ENCODE measurements at places on chromosomes 6 and 20. TPM values are rescaled to one million over a fixed set of nuclear protein-coding genes. Genes with fewer than 3 reads are reported as not detected.
A peak's percentile ranks its signal among the peaks of the same experiment; 100 is the strongest.

RWDD1 gene
- total RNA-seq: 41.6 TPM

DNA sequence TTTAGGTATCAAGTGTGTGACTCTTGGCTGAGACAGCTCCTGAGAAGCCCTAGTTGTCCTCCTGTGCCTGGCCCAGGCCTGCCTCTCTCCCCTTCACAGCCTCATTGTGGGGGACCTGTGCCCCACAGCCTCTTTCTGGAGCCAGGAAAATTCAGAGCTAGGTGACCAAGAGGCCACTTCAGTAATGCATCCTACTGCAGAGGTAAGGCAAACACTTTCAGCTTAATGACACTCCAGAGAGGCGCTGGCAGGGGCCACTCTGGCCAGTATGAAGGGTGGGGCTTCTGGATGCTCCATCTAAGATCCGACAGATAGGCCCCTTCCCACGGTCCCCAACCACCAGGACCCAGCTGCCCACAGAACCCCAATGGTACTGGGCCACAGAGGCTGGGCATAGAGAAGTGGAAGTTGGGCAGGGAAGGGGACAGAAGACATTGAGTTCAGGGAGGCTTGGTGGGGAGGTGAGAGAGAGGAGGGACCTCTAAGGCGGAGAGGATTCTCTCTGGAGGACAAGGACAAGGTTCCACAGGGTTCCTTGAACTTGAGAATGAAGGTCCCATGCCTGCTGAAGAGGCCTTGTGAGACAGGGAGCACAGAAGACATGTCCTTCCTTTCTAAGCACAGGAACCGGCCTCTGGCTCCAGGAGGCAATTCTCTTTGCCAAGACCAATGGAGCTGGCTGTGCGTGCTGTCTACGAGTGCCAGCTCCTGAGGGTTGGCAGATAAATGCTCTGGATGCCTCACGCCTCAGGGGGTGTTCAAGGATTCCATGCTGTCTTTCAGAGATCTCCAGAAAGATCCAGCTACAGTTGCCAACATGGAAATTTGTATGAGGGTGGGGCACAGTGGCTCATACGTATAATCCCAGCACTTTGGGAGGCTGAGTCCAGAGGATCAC is 46.4 kb upstream of the TGM2 start:
- H3K27ac ChIP-seq: no peak overlapping the region
- H3K36me3 ChIP-seq: no peaks in the 10 kb centered on the region
- no peaks in the 10 kb centered on the region for H3K4me1 ChIP-seq
- H3K27me3 ChIP-seq: no peaks in the 10 kb centered on the region
- DNase-seq: peak; percentile 66

DNA sequence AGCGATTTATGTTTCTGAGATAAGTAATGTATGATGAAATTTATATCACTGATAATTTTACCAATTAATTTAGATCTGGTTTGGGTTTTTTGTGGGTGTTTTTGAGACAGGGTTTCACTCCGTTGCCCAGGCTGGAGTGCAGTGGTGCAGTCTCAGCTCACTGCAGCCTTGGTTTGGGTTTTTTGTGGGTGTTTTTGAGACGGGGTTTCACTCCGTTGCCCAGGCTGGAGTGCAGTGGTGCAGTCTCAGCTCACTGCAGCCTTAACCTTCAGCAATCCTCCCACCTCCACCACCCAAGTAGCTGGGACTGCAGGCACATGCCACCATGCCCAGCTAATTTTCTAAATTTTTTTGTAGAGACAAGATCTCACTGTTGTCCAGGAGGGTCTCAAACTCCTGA is 13.0 kb downstream of the MRS2 start:
- no peak overlapping the region for H3K27ac ChIP-seq
- no peaks in the 10 kb centered on the region for H3K4me1 ChIP-seq
- H3K27me3 ChIP-seq: no peaks in the 10 kb centered on the region
- DNase-seq: no peak

DDR1 gene
- 66.0 TPM for total RNA-seq

DNA sequence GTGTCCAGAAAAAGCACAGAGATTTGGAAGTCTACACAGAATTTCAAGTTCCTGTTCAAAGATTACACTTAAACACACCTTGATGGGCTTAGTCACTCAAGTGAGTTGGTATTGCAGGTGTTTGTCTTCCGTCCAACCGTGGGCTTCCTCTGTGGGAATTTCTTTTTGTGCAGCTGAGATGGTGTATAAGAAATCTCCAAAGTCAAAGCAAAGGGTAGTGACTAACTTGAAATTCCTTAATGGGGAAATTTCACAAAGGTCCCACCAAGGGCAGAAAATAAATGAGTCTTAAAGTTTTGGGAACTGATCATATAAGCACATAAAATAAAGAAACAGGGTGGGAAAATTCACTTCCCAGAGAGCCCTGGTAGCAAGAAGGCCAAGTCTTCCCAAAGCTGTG is 102.0 kb upstream of the TNFAIP3 start:
- DNase-seq: no peak
- no peaks in the 10 kb centered on the region for H3K36me3 ChIP-seq
- no peak overlapping the region for H3K4me3 ChIP-seq

DNA sequence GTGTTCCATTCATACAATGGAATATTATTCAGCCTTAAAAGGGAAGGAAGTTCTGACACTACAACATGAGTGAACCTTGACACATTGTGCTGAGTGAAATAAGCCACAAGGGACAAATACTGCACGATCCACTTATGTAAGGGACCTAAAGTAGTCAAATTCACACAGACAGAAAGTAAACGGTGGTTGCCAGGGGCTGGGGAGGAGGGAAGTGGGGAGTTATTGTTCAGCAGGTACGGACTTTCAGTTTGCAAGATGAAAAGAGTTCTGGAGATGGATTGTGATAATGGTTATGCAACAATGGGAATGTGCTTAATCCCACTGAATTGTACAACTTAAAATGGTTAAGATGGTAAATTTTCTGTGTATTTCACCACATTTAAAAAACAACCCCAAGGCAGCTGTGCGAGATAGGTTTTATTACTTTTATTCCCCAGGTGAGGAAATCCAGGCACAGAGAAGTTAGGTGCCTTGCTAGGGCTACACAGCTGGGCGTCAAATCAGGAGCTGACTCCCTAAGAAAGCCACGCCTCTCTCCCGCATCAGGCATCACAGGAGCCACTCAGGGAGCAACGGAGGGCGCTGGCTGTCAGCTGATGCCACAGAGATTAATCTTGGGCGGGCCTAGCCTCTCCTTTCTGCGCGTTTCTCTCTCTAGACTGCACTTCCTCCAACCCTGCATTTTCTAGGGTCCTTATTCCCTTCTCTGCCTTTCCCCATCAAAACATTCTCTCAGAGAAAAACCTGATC is 9.3 kb upstream of the TRAF3IP2 start:
- no peak overlapping the region for H3K27ac ChIP-seq
- DNase-seq: no peak
- peaks cover 26% of the 10 kb centered on the region for H3K27me3 ChIP-seq
- H3K4me1 ChIP-seq: peaks cover 7% of the 10 kb centered on the region
- H3K36me3 ChIP-seq: peaks cover 6% of the 10 kb centered on the region
- H3K4me3 ChIP-seq: no peak overlapping the region
